GM12891 (cell line): ENCODE measurements at places on chromosomes 1 and 21.
A peak's percentile ranks its signal among the peaks of the same experiment; 100 is the strongest.

DNA sequence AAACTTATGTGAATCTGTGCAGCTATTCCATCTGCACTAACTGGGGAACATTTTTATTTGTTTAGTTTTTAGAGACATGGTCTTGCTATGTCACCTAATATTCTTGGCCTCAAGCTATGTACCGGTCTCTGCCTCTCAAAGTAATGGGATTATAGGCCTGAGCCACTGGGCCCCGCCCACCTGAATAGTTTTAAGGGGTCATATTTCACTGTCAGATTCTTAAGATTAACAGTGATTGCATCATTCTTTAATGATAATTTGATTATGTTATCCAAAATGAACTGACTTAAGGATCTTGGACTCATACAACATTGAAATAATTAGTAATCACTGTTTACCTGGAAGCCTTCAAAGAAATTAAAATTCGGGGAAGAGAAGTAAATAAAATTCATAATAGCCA, 12.6 kb upstream of the KLF18 start:
- no peak for DNase-seq

DNA sequence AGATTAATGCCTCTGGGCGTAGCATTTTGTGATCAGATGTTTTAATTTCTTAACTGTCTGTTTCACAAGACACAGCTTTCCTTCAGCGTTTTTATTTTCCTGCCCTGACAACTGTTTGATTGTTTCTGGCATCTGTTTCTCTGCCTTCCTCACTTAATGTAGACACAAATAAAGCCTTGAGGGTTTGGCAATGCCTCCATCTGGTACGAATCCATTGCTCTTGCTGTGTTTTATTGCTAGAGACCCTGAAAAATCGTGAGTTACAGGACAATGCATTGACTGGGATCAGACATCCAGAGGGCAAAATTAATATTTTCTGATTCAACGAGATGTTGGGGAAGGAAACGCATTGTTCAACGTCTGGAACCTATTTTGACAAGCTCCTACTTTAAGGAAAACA, 363.5 kb downstream of the MRPL39 start:
- DNase-seq, result no peak

DNA sequence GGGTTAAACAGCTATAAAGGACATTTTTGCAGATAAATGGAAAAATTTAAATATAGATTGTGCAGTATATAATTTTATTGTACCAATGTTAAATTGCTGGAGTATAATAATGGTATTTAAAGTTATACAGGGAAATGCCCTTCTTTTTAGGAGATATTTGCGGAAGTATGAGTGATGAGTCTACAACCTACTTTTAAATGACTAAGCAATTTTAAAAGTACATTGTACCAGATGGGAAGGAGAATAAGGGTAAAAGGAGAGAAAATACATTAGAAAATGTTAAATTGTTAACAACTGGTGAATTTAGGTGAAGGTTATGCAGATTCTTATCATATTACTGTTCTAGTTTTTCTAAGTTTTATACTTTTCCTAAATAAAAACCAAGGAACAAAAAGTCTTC, 91.8 kb downstream of the ZZZ3 start:
- no peak for DNase-seq

DNA sequence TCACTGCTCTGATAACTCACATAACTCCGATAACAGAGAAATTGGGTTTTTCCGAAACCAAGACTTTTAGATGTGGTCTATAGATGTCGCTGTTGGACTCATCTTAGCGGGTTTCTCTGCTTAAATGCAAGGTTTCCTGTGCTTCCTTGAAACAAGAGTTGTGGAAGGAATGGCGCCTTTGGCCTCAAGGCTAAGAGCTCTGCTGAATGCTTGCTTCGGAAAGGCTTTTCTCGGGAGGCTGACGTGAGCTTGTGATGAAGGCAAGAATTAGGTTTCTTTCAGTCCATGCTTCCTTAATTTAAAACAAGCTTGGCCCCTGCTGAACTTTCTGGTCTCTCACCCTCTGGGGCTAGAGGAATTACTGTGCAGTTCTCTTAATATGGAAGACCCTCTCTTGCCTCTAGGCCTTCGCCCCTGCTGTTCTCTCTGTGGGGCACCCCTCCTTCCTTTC, 113.5 kb downstream of the MAP3K21 start:
- DNase-seq, result no peak

DNA sequence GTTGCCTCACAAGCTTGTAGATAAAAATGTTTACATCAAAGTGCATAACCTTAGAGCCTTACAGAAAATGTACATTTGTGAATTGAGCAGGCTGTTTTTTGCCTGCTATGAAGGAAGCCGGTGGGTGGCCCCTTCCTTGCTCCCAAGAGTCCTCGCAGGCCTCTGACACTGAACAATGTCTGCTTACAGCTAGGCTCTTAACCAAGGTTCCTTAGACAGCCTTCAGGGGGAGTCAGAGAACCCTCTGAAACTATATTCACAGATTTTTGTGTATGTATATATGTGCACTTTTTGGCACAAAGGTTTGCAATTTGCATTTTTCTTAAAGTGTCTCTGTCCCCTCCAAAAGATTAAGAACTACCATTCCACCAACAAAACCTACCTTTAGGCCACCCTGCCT, 282.6 kb downstream of the BARHL2 start:
- DNase-seq, result no peak

- DNase-seq, result no peak
Measured at GRCh38 chr1:186740324-186740723, 60.1 kb upstream of the PTGS2 start.

DNA sequence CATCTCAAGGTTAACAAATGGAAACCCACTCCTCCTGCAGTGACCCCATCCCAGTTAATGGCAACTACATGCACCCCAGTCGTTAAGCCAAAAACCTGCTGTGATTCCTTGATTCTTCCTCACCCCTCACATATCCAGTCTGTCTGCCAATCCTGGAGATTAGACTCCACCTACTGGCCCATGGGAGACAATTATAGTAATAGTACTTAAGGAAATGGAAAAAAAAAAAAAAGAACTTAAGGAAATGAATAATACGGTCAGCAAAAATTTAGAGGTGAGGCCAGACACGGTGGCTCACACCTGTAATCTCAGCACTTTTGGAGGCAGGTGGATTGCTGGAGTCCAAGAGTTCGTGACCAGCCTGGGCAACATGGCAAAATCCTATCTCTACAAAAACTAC, 7.0 kb downstream of the NOL9 start:
- DNase-seq, result no peak

DNA sequence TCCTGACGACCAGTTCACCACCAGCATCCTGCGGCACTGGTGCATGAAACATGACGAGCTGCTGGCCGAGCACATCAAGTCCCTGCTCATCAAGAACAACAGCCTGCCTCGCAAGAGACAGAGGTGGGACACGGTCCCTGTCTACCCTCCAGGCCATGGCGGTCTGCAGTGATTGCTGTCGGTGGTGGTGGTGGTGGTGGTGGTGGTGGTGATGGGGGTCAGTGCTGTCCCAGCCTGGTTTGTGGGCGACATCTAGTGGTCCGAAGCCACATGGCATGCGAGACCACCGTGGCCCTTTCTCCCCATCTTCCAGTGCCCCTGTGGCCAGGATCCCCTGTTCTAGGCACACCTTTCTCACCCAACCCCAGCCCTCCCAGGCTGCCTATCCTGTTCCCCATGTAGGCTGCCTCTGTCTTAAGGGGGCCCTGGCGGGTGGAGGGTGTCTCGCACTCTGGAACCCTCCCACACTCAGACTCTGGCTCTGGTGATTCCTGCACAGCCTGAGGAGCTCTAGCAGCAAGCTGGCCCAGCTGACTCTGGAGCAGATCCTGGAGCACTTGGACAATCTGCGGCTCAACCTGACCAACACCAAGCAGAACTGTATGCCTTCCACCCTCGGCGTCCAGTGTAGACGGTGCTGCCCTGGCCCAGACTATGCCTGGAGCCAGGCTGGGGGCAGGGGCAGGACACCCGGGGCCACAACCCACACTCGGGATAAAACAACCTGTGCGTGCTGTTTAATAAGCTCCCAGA, 3.2 kb upstream of the SLC27A3 start:
- no peak for DNase-seq

DNA sequence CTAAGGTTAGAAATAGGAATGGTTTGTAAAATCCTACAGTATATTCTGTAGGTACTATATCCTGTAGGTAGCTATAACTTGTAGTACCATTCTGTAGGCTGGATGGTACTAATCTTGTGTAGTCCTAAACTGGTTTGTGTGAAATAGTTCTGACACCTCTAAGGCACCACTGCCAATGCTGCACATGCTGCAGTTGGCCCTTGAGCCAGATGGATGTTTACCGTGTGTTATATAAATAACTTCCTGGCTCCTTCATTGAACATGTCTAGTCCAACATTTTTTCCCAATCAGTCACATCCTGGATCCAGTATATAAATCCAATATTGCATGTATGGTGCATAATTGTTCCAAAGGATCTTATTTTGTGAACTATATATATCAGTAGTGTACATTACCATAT, 89.5 kb upstream of the GNG4 start:
- DNase-seq, result no peak

DNA sequence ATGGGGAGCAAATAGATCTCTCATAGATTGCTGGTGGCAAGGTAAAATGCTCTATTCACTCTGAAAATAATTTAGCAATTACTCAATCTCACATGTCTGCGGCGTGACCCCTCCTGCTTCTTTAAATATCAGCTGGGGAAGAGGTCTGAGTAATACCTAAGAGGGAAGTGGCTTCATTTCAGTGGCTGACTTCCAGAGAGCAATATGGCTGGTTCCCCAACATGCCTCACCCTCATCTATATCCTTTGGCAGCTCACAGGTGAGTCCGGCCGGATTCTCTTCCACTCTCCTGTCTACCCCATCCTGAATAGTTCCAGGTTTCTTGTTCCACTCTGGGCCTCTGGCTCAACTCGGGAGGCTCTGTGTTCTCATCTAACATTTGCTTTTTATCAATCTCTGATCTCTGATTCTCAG, at the start of gene SLAMF7:
SLAMF7 (plus strand) TSS at position 150 of the 414 bp plus-strand sequence; CDS start at position 205, 55 bp downstream.
- no peak for DNase-seq

GRCh38 chr1:232382671-232383070, 247.3 kb downstream of the SIPA1L2 start:
- no peak for DNase-seq

- DNase-seq, result no peak
Measured at GRCh38 chr1:54220004-54220811, 20.2 kb downstream of the MRPL37 start.

- peak; percentile 79 for DNase-seq
Measured at GRCh38 chr1:207868774-207869721, 41.9 kb downstream of the CD34 start.

DNA sequence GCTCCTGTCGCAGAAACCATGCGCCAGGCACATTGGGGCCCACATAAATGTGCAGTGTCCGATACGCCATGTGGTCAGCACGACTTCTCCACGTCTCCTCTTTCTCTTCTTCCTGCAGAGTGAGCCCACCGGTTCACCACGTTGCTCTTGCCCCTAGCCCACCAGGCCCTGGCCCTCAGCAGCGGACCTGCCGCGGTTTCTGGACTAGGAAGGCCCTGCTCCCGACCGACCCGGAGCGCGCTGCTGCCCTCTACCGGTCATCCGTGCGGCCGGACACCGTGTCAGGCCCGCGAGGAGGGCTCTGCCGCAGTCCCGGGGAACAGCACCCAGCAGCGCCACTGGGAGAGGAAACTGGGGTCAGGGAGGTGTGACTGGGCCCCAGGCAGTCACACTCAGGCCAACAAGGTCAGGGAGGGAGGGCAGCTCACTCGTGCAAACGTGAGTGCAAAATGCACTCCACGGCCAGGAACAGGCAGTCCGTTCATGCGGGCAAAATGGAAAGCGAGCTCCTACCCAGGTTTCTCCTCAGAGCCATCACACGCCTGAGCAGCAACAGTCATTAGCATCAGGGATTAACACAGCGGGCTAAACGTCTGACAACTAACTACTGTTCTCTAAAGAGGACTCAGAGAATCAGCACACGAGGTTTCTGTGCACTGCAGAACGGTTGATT, 13.7 kb downstream of the TLR5 start:
- DNase-seq, result peak; percentile 61

DNA sequence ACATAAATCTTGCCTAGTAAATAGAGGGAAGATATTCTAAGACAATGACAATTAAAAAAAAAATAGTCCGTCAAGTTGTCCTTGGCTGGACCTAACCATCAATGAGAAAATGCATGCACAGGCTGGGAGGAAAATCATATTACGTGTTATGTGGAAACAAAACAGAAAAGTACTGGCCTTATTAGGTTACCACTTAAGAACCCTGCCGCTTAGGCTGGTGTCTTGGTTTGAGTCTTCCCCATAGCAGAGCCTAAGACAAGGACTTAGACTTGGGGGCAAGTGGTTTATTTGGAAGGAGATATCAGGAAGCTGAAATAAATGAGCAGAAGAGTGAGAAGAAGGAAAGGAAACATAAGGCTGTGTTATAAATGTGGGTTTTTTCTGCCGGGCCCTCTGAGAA, 186.4 kb downstream of the MRPL39 start:
- DNase-seq, result no peak

DNA sequence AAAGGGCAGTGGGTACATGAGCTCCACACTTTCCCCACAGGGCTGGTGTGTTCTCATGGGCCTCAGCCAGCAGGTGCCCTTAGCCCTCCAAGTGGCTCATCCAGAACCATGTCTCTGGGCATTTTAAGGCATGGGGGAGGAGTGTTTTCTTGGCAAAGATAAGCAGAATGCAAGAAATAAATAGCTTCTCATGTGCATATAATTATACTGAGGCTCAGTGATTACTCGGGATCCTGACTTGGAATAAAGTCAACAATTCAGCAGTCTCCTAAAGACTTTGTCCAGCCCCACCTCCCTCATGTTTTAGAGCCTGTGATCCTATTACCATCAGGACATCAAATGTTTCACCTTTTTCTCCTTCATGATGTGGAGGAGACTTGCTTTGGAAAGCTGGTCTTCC, 92.7 kb upstream of the COG2 start:
- DNase-seq, result no peak

GRCh38 chr1:224696891-224697765, 81.0 kb downstream of the CNIH3 start:
- no peak for DNase-seq

DNA sequence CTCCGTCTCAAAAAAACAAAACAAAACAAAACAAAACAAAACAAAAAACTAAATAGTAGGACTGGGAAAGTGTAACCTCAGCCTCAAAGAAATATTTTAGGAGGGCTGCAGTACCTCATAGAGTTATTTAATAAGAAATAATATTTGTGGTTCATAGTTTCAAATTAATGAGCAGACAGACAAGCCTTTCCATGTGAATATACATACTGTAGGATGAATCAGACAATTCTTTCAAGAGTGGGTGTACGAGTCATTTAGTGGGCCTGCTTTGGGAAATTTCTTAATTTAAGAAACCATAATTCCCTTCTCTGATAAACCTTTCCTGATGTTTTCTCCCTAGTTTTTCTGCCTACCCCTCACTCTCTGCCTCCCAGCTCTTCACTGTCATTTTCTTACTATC, 52.5 kb downstream of the CDC14A start:
- no peak for DNase-seq

GRCh38 chr1:53697721-53698383, 41.1 kb downstream of the GLIS1 start:
- no peak for DNase-seq
